Fibroblast of villous mesenchyme (primary cell): ENCODE measurements at places on chromosomes 13 and 19. TPM values are rescaled to one million over a fixed set of nuclear protein-coding genes. Genes with fewer than 3 reads are reported as not detected.
A peak's percentile ranks its signal among the peaks of the same experiment; 100 is the strongest.

DNA sequence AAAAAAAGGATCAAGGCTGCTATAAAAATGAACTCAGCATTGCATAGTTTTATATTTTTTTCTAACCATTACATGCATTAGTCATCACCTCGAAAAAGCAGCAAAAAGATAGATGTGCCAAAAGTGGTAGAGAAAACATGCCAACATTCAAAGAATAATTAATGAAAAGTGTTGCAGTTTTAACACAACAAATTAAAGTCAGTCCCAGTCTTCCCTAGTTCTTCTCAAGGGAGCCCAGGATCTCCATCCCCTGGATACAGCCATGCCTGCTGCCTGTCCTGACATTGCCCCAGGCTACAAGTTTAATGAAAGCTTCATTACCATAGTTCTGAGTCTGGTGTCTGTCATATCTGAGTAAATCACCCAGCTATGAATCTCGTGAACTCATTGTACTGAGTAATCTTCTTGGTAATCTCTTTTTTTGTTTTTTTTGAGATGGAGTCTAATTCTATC is 116.6 kb upstream of the KLF12 start:
- DNase-seq: peak; percentile 53

GRCh38 chr19:46903458-46903857 is 42.7 kb downstream of the ARHGAP35 start:
- no peak for DNase-seq

GRCh38 chr13:113567681-113568080 is 16.9 kb upstream of the TFDP1 start:
- no peak for DNase-seq

The NXNL1 gene
- not detected in 2 replicates for total RNA-seq

The GSK3A gene
- total RNA-seq: 16.8 and 21.2 TPM in 2 replicates

The ZNF30 gene
- total RNA-seq: 3.2 and 3.9 TPM in 2 replicates
